Ecto neural progenitor cell (in vitro differentiated cells): ENCODE measurements at places on chromosomes 4 and X.

GRCh38 chrX:25015486-25016360 lies at the start of gene ARX:
Gene ARX, minus strand, starts transcription at chrX:25015965. Its CDS starts 228 bp downstream, at chrX:25015737.
- DNase-seq: peak; percentile 94

DNA sequence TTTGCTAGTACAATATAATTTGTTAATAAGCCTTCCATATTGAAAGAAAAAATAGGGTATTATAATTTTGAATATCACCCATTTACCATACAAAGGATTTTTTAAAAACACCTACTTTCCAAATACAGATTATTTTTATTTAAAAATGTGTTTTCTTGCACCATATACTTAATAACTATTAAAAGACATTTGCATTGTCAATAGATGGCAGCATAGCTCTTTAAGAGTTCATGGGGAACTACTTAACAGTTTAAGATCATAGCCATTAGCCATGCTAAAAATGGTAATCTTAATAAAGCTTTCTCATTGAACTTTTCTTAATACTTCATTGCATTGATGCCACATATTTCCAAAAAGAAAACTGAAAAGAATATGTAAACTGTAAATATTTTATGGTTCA lies 1995.9 kb downstream of the C4orf33 start:
- DNase-seq: no peak

DNA sequence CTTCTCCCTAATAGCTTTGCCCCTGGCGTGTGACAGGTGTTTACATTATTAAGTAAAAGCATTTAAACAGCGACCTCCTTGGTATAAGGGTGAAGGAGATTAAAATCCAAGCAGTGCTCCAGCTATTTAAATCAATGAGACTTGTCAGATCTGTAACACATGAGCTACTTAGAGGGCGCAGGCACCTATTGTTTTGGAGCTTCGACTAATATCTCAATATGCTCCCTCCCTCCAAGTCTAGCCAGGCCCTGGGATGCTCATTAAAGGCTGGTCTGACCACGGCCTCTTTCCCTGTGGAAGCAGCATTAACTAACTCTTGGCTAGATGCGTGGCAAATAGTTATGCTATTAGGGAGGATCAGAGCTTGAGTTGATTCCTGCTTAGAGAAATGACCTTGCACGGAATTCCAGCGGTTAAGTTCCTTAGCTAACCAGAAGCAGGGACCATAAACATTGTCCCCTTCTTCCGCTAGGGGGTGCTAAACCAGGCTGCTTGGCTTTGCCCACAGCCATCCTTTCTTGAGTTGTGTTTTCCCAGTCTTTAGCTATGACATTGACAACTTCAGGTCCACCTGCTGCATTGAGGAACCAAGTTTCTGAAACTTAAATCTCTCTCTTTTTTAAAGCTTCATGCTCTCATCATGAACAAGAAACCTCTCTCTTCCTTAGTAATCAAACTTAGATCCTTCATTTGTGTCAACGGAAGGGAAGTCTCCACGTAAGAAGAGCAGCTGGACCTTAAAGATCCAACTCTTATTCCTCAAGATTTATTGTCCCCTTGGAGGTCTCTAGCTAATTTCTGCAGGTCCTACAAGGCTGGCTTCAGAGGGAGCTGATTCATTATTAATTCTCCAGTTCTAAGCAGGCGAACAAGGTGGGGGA lies 80.7 kb upstream of the IGFBP7 start:
- peak; percentile 77 for DNase-seq

GRCh38 chrX:10083809-10084208 lies 73.0 kb upstream of the CLCN4 start:
- no peak for DNase-seq

- DNase-seq: no peak
Measured at GRCh38 chr4:80014531-80014930, 58.5 kb downstream of the ANTXR2 start.

GRCh38 chrX:6095469-6095868 lies 133.2 kb downstream of the NLGN4X start:
- DNase-seq: no peak

DNA sequence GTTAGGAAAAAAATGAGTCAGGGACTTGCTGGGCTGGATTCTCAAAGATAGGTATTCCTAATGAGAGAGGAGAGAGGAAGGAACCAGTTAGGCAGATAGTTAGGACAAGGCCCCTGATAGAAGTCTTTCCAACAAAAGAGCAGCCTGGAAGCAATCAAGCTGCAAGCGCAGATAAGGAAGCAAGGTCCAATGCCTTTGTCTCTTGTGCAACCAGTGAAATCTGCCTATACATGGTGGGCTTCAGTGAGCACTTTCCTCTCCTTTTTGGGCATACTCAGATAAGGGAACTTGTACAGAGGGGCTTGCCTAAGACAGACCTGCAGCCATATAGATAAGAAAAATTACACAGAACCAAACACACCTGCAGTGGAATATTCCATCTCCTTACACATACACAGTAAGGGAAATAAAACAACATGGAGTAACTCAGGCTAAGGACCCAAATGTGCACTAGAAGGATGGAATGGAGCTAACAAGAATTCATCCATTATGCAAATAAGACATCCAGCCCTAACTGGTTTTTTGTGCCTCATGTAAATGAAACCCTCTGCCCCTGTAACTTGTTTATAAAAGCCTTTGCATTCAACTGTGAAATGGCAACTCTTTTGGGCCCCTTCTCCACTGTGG lies 68.8 kb downstream of the PCDH18 start:
- no peak for DNase-seq

- DNase-seq: no peak
Measured at GRCh38 chr4:73867783-73868182, 1.4 kb upstream of the CXCL1 start.

GRCh38 chr4:180057299-180057721 lies 2185.9 kb upstream of the TENM3 start:
- no peak for DNase-seq

DNA sequence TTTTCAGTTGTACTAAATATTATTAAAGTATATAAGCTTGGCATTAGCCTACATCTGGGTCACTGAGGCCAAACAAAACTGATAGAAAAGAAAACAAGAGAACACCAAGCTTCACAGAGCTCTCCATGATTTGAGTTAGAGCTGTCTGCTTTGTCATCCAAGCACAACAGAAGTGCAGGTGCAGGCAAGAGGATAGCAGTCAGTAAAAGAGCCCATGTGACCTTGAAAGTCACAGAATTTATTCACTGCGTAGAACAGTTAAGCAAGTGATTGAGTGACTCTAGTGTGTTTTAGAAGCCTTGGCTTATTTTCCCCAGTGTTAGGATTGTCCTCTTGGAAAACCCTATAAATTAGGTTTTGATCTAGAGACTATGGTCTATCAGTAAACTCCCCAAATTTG lies 49.4 kb upstream of the PRDM5 start:
- DNase-seq: no peak

DNA sequence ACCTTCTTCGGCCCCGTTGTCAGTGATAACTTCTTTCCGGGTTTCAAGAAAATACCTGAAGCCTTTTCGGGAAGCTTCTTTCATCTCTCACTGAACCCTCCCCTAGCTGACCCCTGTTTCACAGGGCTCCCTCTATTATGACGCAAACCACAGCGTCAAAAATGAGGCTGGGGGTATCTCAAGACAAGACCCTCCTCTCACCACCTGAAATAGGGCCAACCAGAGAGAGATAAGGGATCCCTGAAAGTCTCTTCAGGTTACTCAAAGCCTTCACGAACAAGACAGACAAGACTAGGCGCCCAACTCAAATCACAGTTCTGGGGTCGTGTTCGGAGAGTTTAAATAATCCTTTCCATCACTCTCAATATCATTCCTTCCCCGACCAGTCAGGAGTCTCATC lies 1.2 kb downstream of the PHF8 start:
- no peak for DNase-seq

DNA sequence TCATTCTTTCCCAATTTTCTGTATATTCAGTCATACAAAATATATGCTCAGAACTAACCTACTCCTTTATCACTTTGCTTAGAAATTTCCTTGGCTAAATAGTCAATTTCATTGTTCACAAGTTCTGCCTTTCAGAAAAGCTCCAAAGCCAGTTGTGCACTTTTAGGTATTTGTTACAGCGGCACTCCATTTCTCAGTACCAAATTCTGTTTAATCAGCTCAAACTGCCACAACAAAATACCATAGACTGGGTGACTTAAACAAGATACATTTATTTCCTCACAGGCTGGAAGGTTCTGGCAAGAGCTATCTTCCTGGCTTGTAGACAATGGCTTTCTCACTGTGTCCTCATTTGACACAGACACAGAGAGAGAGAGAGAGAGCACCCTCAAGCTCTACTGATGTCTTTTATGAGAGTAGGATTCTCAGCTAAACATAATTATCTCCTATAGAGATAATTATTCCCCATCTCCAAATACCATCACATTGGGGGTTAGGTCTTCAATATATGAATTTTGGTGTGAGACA lies 188.8 kb upstream of the FSTL5 start:
- no peak for DNase-seq

- DNase-seq: no peak
Measured at GRCh38 chrX:41304178-41304577, 29.8 kb upstream of the DDX3X start.

- DNase-seq: no peak
Measured at GRCh38 chr4:183635741-183636140, 23.2 kb downstream of the RWDD4 start.
